Motor neuron (in vitro differentiated cells): ENCODE measurements at places on chromosomes 7 and 10. TPM values are rescaled to one million over a fixed set of nuclear protein-coding genes. Genes with fewer than 3 reads are reported as not detected.

LRRC61 gene
- 1.2 and 1.6 TPM in 2 replicates for total RNA-seq

NPY gene
- not detected in 2 replicates for total RNA-seq

ADAM8 gene
- total RNA-seq, result 0.71 and 0.73 TPM in 2 replicates

LRGUK gene
- total RNA-seq, result 6.7 and 9.0 TPM in 2 replicates

CCL24 gene
- not detected in 2 replicates for total RNA-seq

PPP1R9A gene
- total RNA-seq, result 23.1 and 24.7 TPM in 2 replicates

BTRC gene
- 22.9 and 25.2 TPM in 2 replicates for total RNA-seq

ASZ1 gene
- not detected in 2 replicates for total RNA-seq

SPDYE8 gene
- total RNA-seq, result 0.27 and 0.63 TPM in 2 replicates

STAG3 gene
- 2.1 and 2.6 TPM in 2 replicates for total RNA-seq

SYT15B gene
- total RNA-seq, result 0.18 and 1.2 TPM in 2 replicates

GARIN1A gene
- total RNA-seq, result 0.41 and 0.50 TPM in 2 replicates

ARHGAP22 gene
- total RNA-seq, result 1.2 and 2.0 TPM in 2 replicates

GPR158 gene
- 2.4 and 2.7 TPM in 2 replicates for total RNA-seq

SLC13A1 gene
- not detected in 2 replicates for total RNA-seq

GPR37 gene
- total RNA-seq, result 0.15 and 0.24 TPM in 2 replicates

PAX4 gene
- total RNA-seq, result not detected in 2 replicates

NDUFA5 gene
- 135 and 140 TPM in 2 replicates for total RNA-seq

IMMP2L gene
- 78.5 and 82.5 TPM in 2 replicates for total RNA-seq

ELN gene
- 2.5 and 2.8 TPM in 2 replicates for total RNA-seq

TEX36 gene
- 0.52 TPM in 1 of 2 replicates, not detected in the other for total RNA-seq

DENND2A gene
- 20.5 and 20.8 TPM in 2 replicates for total RNA-seq

ITPRID1 gene
- 0.41 and 0.70 TPM in 2 replicates for total RNA-seq

PALD1 gene
- 7.1 and 8.4 TPM in 2 replicates for total RNA-seq

ATOH7 gene
- total RNA-seq, result 0.14 and 0.30 TPM in 2 replicates

SLC39A12 gene
- total RNA-seq, result 0.11 TPM in 1 of 2 replicates, not detected in the other

COL28A1 gene
- total RNA-seq, result 0.98 and 1.3 TPM in 2 replicates

CYP26C1 gene
- 0.07 and 0.22 TPM in 2 replicates for total RNA-seq

CFTR gene
- total RNA-seq, result 2.7 and 4.8 TPM in 2 replicates

SCRN1 gene
- 24.0 and 30.6 TPM in 2 replicates for total RNA-seq

SEMA4G gene
- total RNA-seq, result 10.5 and 11.8 TPM in 2 replicates

TES gene
- total RNA-seq, result 38.0 and 38.6 TPM in 2 replicates

CLRN3 gene
- total RNA-seq, result not detected in 2 replicates

COA1 gene
- total RNA-seq, result 64.7 and 75.0 TPM in 2 replicates

AZGP1 gene
- 23.7 and 24.8 TPM in 2 replicates for total RNA-seq

DGKI gene
- 0.27 and 1.8 TPM in 2 replicates for total RNA-seq

SLC13A4 gene
- 2.3 and 3.3 TPM in 2 replicates for total RNA-seq

CCDC3 gene
- 2.6 and 2.9 TPM in 2 replicates for total RNA-seq

VPS50 gene
- total RNA-seq, result 17.5 and 22.7 TPM in 2 replicates

KIAA1217 gene
- 21.2 and 22.3 TPM in 2 replicates for total RNA-seq

ODAD2 gene
- 2.4 and 2.5 TPM in 2 replicates for total RNA-seq

GJC3 gene
- 0.44 and 0.62 TPM in 2 replicates for total RNA-seq

TAS2R41 gene
- total RNA-seq, result not detected in 2 replicates

AKR1C3 gene
- total RNA-seq, result 0.73 and 0.83 TPM in 2 replicates

UNC5B gene
- total RNA-seq, result 5.0 and 5.4 TPM in 2 replicates

PRKCQ gene
- total RNA-seq, result 3.7 and 3.9 TPM in 2 replicates

PCLO gene
- total RNA-seq, result 43.2 and 56.3 TPM in 2 replicates

SAP25 gene
- total RNA-seq, result 1.0 and 1.3 TPM in 2 replicates

SLC26A3 gene
- 0.17 TPM in 1 of 2 replicates, not detected in the other for total RNA-seq

CALCR gene
- 0.08 and 0.18 TPM in 2 replicates for total RNA-seq

FAM25A gene
- total RNA-seq, result not detected in 2 replicates

SEMA3A gene
- 26.8 and 34.6 TPM in 2 replicates for total RNA-seq

GPC2 gene
- total RNA-seq, result 0.92 and 1.0 TPM in 2 replicates

SPDYE9 gene
- 3.6 and 4.4 TPM in 2 replicates for total RNA-seq

TAS2R4 gene
- total RNA-seq, result 0.41 and 0.46 TPM in 2 replicates

STK32C gene
- 25.4 and 28.2 TPM in 2 replicates for total RNA-seq

FAM131B gene
- 36.1 and 37.0 TPM in 2 replicates for total RNA-seq

SPDYE1 gene
- total RNA-seq, result 0.22 and 0.50 TPM in 2 replicates

CDK14 gene
- total RNA-seq, result 11.0 and 12.8 TPM in 2 replicates
